Lung (tissue), 17 donors: ENCODE measurements at places on chromosomes 3 and 15. TPM values are rescaled to one million over a fixed set of nuclear protein-coding genes. Genes with fewer than 3 reads are reported as not detected.

DNA sequence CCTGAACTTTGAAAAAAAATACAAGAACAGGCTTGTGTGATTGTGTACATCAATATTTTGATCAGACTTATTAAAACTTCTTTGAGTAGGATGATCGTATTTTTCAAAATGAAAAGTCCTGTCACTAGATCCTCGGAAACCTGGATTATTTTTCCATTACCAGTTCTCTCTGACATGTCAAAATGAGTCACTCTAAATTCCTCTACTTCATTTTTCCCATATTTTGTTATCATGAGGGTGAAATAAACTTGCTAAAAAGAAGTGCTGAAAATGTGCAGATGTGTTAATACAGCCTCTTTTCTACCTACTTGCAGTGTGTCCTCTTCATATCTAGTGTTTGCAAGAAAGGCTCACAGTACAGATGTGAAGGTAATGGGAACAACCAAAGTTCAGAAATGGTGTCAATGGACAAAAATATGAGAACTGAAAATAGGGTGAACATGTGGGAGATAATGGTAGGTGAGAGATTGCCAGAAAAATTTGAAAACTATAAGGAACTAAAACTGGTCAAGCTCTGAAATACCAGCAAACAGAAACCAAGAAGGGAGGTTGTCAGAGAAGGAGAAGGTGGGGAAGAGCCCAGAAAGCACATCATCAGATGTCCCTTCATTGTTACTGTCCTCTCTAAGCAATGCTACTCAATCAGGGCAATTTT lies 108.2 kb downstream of the EOMES start:
- H3K27me3 ChIP-seq, result no peaks in the 10 kb centered on the region
- DNase-seq, result no peak
- H3K4me1 ChIP-seq, result no peaks in the 10 kb centered on the region
- H3K4me3 ChIP-seq, result no peak overlapping the region
- no peak overlapping the region for H3K27ac ChIP-seq

GRCh38 chr3:172142051-172142863 lies 102.9 kb downstream of the FNDC3B start:
- H3K4me1 ChIP-seq, result peaks cover 47% of the 10 kb centered on the region
- no peaks in the 10 kb centered on the region for H3K36me3 ChIP-seq
- H3K27ac ChIP-seq, result peak overlapping the region; percentile 70
- no peaks in the 10 kb centered on the region for H3K27me3 ChIP-seq
- H3K4me3 ChIP-seq, result no peak overlapping the region

DNA sequence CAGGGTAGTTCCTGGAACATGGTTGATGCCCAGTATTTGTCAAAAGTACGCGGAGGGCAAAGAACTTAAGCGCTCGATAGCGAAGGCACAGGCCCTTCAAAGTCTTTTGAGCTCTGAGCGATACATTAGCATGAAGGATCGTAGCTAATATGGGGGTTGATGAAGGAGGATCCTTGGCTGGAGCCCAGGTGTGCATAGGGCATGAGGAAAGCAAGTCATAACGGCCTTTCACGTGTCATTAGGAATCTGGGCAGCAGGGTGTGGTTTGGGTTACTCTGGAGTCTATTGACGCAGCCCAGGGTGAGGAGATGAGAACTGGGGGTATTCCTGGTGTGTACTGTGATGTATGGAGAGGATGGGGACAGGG lies 31.7 kb downstream of the SPINK8 start:
- peaks cover 18% of the 10 kb centered on the region for H3K36me3 ChIP-seq
- peak overlapping the region; percentile 99 for H3K27ac ChIP-seq
- peaks cover 14% of the 10 kb centered on the region for H3K4me1 ChIP-seq
- no peaks in the 10 kb centered on the region for H3K27me3 ChIP-seq
- peak; percentile 36 for DNase-seq

DNA sequence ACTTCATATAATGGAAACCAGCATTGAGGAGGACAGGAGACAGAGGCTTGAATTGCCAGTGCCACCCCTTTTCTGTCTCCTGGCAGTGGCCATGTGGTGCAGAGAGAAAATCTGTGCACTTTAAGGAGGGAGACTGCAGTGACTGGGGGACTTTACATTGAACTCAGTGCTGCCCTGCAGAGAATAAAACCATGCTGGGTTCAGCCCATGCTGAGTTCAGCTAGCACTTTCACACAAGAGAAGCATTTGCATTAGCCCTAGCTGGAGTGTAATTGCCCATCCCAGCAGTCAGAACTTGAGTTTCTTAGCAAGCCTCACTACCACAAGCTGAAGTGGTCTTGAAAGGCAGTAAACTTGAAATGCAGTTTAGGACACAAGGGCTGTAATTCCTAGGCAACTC lies 677.5 kb downstream of the ZPLD1 start:
- no peak overlapping the region for H3K4me3 ChIP-seq
- H3K27ac ChIP-seq, result no peak overlapping the region
- H3K27me3 ChIP-seq, result no peaks in the 10 kb centered on the region
- DNase-seq, result no peak

DNA sequence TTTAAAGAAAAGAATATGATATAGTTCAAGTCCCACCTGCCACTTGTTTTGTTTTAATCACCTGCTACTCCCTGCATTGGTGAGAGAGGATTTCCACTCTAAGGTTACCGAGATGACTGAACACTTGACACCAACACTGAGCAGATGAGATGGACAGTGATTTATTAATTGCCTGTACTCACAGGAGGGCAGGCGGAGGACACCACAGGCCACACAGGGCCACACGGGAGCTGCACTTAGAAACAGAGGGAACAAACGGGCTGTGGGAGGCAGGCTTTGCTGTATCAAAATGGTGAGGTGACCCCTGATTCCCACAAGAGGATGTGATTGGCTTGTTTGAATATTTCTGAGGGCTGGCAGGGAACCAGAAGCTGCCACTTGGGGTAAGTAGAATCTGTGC lies 10.8 kb downstream of the MINAR1 start:
- H3K27ac ChIP-seq, result no peak overlapping the region
- no peaks in the 10 kb centered on the region for H3K4me1 ChIP-seq
- DNase-seq, result no peak

DNA sequence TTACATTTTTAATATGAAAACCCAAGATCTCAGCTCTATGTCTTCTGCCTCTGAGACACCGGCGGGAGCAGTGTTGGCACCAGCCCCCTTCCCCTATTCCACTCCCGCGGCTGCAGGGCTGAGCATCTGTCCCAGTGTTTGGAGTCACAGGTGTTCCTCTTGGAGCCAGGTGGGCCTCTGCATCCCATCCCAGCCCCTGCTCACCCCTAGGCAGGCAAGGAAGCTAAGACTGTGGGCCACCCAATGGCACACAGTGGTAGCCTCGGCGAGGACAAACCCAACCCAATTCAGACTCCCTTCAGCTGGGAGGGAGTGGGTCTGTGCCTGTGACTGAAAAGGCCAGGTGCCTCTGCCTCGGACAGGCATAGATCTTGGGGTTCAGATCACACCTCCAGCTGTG lies 3.1 kb downstream of the CHST13 start:
- H3K27ac ChIP-seq, result no peak overlapping the region
- no peaks in the 10 kb centered on the region for H3K36me3 ChIP-seq
- H3K4me1 ChIP-seq, result peaks cover 6% of the 10 kb centered on the region
- H3K27me3 ChIP-seq, result no peaks in the 10 kb centered on the region
- H3K4me3 ChIP-seq, result no peak overlapping the region

The RSL24D1 gene
- total RNA-seq, result 102 TPM

The PDZRN3 gene
- total RNA-seq, result 20.7 TPM

The BFSP2 gene
- not detected for total RNA-seq

The CCDC51 gene
- total RNA-seq, result 8.4 TPM

The ATP8B4 gene
- total RNA-seq, result 23.1 TPM

The MUC4 gene
- 32.0 TPM for total RNA-seq

The MYRIP gene
- total RNA-seq, result 2.5 TPM

The CNTN6 gene
- total RNA-seq, result 22.7 TPM
